ENCODE measurements at places on chromosomes 5 and 9.

DNA sequence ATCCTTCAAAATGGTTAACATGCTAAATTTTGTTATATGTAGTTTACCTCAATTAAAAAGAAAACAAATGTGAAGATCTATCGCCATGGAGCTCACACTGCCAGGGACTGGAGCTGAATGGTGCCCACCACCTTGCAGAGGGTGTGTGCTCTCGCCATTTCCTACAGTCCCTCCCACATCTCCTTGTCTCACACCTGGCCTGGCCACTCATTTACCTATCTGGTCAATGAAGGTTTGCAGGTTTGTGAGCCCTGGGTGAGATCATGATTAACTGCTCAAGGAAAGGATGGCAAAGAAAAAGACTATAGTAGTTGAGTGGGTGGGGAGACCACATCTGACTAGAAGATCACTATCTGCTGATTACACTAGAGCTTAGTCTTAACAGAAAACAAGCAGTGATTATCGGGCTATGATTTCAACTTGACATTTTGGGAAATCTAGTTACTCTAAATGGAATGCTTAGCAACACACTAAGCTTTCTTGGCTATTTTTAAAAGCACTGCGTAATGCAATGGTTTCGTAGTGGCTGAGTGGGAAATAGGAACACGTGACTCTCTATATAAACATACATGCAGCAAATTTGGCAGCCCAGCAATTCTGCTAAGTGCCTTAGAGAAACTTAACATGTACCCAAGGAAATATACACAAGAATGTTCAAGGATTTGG, 27.3 kb downstream of the PUM3 start:
- DNase-seq: no peak

GRCh38 chr9:95103871-95104580, 213.5 kb downstream of the FANCC start:
- DNase-seq: no peak

- no peak for DNase-seq
Observed at GRCh38 chr5:159539678-159540077, 209.4 kb upstream of the IL12B start.

DNA sequence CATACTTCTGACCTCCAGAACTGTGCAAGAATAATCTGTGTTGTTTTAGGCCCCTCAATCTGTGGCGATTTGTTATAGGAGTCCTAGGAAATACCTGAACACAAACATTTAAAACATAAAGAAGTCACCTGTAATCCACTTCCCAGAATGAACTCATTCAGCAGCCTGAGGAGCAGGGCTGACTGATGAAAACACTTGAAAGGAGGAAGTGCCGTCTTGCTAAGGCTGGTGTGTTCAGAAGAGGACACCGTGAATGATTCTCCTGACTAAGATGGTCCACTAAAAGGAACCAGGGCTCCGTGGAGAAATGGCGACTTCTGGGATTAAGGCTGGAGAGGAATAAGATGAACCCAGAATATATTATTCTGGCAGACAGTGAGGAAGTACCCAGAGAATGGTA, 18.7 kb upstream of the MARCHF6 start:
- no peak for DNase-seq

DNA sequence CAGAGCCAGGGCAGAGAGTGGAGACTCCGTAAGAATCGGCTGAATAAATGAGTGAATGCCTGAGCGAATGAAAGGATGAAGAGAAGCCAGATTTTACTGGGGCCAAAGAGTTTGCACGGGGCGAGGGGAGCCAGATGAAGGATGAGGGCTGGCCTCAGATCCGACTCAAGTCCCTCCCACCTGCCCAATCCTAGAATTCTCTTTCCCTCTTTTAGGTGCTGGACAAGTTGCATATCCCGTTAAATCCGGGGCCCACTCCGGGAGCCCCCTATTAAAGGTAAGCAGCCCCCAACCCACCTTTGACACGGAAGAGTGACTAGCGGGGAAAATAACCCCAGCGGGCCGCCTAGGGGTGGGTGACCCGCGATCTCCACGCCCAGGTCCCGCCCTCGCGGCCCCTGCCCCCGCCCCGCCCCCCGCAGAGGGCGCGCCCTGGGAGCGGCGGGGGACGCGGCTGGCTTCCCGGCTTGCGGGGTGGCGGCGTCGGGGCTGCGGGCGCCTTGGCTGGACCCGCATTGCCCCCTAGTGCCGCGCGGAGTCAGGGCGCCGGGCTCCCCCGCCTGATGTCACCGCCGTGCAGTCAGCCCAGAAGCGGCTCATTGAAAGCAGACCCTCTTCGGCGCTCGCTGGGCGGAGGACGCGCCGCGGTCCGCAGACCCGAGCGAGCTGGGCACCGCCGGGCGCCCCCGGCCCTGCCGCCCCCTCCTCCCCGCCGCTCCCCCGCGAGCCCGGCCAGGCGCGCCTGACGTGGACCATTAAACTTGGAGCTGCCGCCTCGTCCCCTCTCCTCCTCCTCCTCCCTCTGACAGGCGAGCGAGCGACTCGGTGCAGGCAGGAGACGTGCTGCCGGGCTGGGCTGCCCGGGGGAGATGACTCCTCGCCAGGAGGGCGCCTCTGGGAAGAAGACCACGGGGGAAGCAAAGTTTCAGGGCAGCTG, at the start of gene ADRA1B:
ADRA1B (plus strand) TSS at position 579 of the 937 bp plus-strand sequence. CDS start 424 bp downstream, outside the sequence.
- peak; percentile 89 for DNase-seq

DNA sequence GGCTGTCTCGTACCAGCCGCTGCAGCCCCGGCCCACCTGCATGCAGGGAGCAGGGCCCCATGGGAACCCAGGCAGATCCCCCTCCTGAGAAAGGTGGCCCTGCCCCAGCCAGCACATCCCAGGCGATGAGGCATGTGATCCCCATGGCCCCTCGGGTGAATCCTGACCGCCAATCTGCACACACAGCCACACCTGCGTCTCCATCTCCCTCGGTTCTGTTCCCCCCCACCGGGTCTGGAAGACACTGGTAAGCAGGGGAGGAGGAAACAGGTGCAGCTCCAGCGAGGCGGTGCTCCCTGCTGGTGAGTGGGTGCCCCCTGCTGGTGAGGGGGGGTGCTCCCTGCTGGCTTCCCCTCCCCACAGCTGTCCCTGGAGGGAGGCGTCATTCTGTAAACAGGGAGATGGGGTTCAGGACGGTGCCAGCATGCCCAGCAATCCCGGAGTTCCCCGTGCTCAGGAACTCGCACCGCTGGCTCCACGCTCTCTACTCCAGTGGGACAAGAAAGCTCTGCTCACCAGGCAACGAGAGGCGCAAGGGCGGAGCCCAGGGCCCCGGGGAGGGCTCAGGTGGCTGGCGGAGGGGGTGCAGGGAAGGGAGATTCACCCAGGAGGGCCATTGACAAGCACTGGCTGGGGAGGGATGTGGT, 28.4 kb upstream of the SLC12A7 start:
- peak; percentile 90 for DNase-seq

- DNase-seq: peak; percentile 93
Observed at GRCh38 chr5:154647114-154647760, 107.9 kb upstream of the LARP1 start.

DNA sequence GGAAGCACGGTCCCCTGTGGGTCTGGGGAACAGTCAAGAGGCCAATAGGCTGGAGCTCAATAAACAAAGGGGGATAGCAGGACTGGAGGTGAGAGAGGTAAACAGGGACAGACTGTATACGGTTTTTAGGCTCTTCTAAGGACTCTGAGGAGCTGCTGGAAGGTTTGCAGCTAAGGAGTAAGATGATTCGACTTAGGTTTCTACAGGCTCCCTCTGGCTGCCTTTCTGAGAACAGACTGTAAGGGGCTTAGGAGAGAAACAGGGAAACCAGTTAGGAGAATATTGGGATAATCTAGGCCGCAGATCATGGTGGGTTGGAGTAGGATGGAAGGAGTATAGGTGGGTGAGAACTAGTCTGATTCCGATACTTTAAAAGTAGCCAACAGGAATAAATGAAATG, 10.4 kb downstream of the CDK5RAP2 start:
- no peak for DNase-seq

DNA sequence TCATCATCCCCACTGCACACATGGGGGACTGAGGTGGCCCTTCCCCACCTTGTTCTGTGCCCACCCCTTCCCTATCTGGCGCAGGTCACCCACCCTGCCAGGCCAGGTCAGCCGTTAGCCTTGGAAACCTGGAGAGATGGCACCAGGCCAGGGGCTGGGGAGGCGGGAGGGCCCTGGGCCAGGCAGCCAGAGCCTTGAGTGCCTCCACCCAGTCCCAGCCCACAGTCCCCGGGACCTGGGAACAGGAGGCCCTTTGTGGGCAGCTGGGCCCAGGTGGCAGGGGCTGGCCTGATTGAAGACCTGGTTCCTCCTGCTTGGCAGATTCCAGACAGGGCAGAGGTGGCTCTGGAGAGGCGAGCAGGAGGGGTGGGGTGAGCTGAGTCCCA, 70.6 kb downstream of the LRSAM1 start:
- DNase-seq: peak; percentile 71

DNA sequence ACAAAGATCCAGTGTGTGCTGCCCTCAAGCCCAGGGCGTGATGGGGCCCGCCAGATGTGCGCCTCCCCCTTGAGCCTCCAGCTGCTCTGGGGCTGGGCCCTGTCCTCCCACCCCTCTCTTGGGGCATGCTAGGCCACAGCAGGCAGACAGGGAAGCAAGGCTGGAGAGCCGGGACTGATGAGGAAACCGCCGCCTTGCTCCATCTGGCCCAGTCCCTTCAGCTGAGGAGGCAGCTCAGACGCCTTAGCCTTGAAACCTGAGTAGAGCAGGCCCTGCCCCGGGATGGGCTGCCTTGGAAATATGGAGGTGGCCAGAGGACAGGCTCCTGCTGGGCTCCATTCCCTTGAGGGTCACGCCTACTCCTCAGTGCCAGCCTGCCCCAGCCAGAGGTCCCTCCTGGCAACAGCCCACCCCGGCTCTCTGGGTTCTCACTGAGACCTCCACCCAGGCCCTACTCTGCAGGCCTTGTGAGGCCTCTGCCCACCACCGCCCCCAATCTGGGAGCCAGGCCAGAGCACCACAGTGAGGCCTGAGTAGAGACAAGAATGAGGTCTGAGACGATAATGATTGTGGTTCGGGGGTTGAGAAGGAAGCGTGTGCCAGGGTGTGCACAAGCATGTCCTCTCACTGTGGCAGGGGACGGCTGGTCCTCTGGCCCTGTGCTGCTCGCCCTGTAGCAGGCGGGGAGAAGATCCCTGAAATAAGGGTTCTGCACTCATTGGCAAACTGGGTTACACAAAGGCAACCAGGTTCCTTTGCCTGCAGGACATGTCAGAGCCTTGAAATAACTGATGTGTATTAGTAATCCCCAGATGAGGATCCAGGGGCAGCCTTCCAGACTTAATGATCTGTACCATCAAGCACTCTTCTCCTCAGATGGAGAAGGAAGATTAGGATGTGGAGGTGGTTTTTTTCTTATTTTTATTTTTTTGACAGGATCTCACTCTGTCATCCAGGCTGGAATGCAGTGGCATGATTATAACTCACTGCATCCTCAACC, 30.9 kb downstream of the CXXC5 start:
- peak; percentile 44 for DNase-seq

GRCh38 chr9:4748612-4749011, 7.6 kb upstream of the AK3 start:
- no peak for DNase-seq
